ENCODE measurements at places on chromosomes 1 and 21.

- no peak for DNase-seq
Observed at GRCh38 chr1:20540281-20540680, 12.1 kb upstream of the FAM43B start.

GRCh38 chr1:176199707-176200106, 7.4 kb downstream of the COP1 start:
- no peak for DNase-seq

DNA sequence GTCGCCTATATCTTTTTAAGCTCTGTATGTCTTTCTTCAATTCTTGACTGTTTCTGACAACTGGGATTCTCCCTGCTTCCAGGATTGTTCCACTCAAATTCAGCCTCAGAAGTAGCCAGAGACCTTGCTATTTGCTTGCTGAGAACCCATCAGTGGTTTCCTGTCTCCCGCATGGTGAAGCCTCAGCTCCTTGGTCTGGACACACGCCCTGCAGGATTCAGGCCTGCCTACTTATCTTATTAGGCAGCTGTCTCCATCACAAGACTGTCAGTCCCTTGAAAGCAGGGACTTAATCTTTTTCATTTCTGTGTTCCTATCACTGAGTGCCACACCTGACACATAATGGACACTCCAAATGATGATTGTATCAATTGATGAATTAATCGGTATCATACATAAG, 175.3 kb downstream of the PLPP3 start:
- DNase-seq: no peak

DNA sequence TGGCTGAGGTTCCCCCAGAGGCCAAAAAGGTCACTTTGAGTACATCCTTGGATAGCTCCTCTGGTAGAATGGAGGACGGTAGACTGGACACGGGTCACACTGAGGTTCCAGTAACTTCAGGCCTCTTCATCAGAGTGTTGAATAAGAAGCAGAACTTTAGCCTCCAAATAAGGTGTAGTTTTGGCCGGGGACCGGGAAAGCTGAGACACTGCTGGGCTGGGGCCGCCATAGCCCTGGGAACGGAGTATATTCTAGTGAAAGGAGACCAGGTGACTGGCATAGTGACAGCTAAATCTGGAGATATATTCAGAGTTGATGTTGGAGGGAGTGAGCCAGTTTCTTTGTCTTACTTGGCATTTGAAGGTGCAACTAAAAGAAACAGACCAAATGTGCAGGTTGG, 84.1 kb downstream of the EVA1C start:
- no peak for DNase-seq
